ENCODE measurements at places on chromosomes 7 and 10.

GRCh38 chr7:104252409-104253134 lies 44.8 kb upstream of the ORC5 start:
- no peak for DNase-seq

- no peak for DNase-seq
Measured at GRCh38 chr10:810351-810846, 120.9 kb upstream of the DIP2C start.

GRCh38 chr7:41627645-41628298 lies 75.1 kb downstream of the INHBA start:
- no peak for DNase-seq

- no peak for DNase-seq
Measured at GRCh38 chr10:76881477-76882220, 756.0 kb downstream of the KCNMA1 start.

GRCh38 chr7:93569189-93569588 lies 5.3 kb downstream of the CALCR start:
- DNase-seq: no peak

DNA sequence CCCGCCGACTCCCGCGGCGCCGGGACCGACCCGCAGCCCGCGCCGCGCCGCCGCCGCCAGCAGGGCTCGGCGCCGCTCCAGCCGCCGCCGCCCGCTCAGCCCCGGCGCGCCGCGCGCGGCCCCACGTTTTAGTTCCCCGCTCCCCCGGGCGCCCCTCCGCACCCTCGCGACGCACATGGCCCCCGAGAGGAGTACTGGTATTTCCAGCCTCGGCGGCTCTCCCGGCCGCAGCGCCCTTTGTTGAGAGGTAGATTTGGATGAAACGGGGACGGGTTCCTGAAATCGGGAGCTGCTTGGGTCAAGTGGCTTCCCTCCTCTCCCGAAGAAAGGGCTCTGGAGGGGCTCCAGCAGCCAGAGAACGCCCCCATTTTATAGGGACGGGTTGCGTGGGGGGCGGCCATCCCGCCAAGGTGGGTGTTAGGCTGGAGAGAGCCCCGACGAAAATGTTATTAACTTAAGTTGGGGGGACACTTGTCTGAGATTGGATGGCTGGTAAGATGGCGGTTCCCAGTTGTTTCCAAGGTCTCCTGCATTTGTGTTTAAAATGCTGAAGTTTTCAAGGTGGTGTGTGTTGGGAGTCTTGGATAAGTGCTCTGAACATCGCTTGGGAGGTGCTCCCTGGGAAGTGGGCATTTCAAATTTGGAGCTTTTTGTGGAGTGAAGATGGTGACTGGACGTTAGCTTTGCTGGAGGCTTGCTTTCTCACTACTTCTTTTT lies 1.2 kb downstream of the BMI1 start:
- DNase-seq: no peak

DNA sequence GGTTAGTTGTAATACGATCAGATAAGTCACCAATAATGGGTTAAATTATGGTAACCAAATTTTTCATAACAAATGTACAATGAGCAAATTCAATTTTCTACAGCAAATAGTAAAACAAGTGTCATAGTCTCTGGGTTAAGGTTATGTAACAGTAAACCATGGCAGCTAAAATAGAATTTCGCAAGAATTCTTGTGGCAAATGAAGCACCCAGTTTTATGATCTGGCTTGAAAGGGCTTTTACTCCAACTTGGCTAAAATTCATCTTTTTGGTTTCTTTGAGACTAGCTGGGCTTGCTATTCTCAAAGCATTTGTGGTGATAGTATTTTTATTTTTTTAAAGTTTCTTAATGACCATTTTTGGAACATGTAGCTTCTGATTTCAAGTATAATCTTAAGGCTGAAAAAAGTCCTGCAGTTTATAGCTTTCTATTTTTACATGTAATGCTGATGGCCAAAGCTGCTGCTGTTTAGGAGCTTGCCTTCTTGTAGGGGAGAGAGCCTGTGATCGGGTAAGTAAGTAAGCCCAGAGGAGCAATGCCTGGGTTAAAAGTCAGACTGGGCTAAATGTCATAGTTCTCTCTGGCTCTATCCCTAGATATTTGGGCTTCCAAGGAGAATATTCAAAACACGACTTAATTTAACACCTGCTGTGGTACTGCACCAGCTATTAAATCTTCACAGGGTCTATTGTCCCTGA lies 55.5 kb upstream of the SYPL1 start:
- no peak for DNase-seq

DNA sequence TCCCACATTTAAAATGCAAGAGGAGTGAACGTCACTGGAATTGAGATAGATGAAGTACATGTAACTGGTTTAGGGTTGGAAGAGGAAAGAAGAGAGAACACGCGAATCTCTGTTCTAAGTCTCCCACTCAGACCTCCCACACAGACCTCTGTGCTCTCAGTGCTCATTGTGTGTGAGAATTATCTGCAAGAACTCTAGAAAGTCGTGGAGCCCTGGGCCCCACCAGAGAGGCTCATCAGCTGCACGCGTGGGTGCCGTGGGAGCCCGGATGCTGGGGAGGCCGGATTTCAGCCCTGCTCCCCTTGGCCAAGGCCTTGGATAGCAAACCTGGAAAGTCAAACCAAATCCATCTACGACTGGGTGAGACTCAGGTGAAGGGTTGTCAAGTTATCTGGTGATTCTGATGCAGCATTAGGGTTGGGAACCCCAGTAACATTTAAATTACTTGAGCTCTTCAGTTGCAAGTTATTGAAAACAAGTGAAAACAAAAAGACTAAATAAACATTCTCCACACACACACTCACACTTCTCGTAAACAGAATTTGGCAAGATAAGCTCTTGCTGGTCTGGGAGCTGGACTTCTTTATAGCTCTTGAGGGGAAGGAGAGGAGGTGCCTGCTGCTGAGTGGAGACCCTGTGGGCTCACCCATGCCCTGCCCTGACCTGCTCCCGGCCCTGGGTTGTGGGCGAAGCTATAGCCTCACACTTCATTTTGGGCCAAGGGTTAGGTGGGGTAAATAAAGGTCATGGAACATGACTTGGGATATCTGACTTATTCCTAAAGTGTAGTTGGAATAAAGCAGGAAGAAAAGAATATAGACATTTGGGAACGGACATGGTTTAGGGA lies 250.3 kb downstream of the ADARB2 start:
- no peak for DNase-seq

DNA sequence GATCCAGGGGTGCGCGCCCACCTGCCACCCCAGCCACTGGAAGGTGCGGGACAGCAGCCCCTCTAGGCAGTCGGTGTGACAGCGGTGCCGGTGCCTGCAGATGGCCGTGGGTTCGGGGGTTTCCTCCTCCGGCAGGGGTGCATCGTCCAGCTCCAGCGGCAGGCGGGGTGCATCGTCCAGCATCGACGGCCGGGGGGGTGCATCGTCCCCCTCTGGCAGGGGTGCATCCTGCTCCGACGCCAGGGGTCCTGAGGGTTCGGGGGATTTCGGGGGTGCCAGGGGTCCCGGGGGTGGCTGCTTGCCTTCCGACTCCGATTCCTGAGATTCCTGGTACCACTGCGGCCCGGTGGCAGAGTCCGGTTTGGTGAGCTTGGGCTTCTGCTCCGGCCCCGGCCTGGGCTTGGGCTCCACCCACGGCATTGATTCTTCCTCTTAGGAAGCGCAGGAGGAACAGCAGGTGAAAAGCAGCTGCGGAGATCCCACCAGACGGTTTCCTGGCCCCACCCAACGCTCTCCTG lies 90.2 kb upstream of the RAB18 start:
- no peak for DNase-seq

DNA sequence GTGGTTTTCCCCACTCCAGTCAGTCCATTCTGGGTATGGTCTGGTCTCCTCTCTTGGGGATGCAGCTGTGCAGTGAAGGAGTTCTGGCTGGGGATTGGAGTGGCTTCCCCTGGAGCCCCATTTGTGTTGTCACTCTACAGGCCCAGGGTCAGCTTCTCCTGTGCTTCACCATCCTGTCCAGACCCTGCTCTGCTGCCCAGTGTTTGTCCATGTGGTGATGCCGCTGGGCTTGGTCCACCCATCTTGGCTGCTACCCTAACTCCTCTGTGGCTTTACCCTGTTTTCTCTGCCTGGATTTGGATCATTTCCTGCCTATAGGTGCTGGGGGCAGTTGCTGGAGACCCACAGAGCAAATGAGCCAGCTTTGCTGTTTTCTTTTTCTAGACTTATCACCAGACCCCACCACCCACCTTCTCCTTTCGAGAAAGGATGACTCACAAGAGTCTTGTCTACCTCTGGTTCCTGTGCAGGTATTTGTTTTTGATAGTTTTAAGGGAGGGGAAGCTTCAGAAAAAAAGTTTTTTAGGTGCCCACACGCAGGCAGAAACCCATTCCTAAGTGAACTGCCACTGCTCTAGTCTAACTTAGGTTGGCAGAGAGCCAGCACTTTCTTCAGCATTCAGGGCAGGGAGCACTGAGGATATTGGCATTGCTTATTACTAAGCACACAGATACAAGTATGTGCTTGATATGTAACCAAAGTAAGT lies 8.5 kb downstream of the ZDHHC16 start:
- no peak for DNase-seq
